ENCODE measurements at places on chromosomes 2 and 18. TPM values are rescaled to one million over a fixed set of nuclear protein-coding genes. Genes with fewer than 3 reads are reported as not detected.
A peak's percentile ranks its signal among the peaks of the same experiment; 100 is the strongest.

DNA sequence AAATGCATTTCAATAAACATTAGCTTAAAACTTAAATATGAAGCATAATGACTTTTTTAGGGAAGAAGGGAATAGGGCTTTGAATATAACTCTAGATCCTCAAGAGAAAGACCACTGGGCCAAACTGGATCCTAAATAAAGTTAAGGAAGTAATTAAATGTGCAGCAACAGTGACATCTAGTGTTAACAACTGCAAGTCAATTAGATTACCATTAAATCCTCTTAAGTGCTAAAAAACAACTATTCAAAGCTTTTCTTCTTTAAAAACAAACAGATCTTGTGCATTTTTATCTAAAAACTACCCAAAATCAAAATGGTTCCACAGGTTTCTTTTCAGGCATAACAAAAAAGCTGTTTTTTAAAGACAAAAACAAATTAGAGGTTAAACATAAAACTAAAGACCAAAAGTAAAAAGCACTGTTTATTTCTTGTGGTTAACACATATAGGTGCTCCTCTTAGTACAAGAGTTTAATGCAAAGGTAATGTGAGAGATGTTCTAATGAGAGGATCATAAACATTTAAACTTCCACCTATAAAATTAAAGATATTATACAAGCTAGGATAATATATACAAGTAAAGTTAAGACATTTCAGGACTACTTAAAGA lies 111.4 kb downstream of the THADA start:
- no peaks in the 10 kb centered on the region for H3K36me3 ChIP-seq
- DNase-seq, result no peak
- no peaks in the 10 kb centered on the region for H3K27me3 ChIP-seq
- H3K4me1 ChIP-seq, result peaks cover 33% of the 10 kb centered on the region
- H3K27ac ChIP-seq, result peak overlapping the region; percentile 63

DNA sequence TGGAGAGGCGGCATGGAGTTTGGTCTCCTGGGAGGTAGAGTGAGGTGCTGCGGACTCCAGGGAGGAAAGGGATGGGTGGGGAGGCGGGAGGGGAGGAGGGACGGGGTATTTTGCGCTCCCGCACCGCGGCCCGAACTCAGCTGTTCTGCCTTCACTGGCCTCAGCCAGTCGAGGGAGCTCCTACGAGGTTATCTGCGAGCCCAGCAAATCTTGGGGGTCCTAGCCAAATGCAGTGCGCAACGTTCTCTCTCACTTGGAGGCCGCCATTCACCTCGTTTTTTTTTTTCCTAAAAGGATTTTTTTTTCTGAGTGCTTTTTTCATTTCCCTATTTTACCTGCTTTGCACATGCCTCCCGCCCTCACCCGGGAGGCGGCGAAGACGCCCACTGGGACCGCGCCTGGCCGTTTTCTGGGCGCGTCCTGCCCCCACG lies 877 bp upstream of the BCL2L11 start:
- H3K27ac ChIP-seq, result peak overlapping the region; percentile 69
- peak overlapping the region; percentile 77 for H3K4me3 ChIP-seq
- H3K36me3 ChIP-seq, result no peaks in the 10 kb centered on the region
- peaks cover 64% of the 10 kb centered on the region for H3K4me1 ChIP-seq
- no peaks in the 10 kb centered on the region for H3K27me3 ChIP-seq

Gene COL4A3
- 1.5 TPM for total RNA-seq

Gene DUSP19
- 1.7 TPM for total RNA-seq

Gene COL5A2
- 33.1 TPM for total RNA-seq

All from vagina (tissue), 2 donors.